WTC11 (cell line): ENCODE measurements at places on chromosomes 2 and 18. TPM values are rescaled to one million over a fixed set of nuclear protein-coding genes. Genes with fewer than 3 reads are reported as not detected.

The ITGA6 gene
- total RNA-seq, result 78.8 to 83.6 TPM (median 82.4 TPM) in 3 replicates

The UCN gene
- total RNA-seq, result 0.68 to 1.2 TPM (median 0.71 TPM) in 3 replicates

The KLHL29 gene
- 6.8 to 7.3 TPM (median 7.1 TPM) in 3 replicates for total RNA-seq

- no peak for DNase-seq
Observed at GRCh38 chr2:154455166-154455565, 243.3 kb upstream of the KCNJ3 start.

GRCh38 chr2:177506505-177506904 lies 113.9 kb downstream of the AGPS start:
- DNase-seq, result no peak

GRCh38 chr18:75439348-75439747 lies 11.8 kb upstream of the SMIM21 start:
- no peak for DNase-seq

DNA sequence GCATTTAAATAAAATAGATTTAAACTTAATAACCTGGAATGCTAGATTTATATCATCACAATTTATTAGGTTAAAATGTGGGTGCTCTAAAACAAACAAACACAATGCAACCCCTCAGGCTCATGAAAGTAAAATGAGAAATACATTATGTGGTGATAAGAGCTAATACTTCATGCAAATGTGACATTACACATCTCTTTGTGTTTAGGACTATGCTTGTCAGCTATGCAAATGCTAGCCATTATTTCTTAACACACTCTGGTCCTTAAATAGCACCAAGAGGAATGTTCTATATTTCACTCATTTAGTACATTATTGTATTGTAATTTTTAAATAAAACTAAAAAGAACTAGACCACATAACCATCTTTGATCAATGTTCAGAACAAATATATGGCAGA lies 627.6 kb downstream of the DPP10 start:
- no peak for DNase-seq

DNA sequence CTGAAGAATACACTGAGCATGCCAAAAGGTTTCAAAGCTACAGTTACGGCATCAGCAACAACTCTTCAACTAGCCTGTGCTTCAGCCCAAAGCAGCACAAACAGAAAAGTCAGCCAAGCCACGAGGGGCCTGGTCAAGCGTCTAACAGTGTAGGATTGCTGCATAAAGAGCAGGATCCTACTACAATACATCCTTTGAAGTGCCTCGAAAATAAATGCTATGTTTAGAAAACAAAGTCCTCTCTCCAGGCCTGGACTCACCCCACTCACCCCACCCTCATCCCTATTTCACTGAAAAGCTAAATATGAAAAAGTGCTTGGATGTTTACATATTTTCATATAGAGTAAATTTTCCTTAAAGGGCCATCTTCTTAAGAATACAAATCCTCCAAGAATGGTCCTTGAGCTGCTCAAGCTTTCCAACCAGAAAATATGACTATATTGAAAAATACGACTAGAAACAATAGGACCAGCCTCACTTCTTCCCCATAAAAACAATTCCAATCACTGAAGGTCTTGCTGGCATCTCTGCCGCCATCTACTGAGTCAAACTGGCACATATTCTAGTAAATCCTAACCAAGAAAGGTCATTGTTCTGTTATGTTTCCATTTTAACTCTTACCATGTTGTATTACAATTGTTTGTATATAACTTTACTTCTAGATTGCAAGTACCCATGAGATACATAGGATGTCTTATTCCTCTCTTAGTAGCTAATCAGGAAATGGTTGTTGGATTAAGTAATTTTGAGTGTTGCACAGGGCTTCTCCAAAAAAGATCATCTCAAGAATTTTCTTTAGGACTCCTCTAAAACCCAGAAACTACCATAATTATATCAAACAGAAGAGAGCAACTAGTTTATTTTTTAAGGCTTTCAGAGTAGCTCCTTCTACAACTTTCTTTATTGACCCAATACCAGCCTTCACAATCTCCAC lies 63.6 kb downstream of the CLHC1 start:
- DNase-seq, result no peak

- DNase-seq, result no peak
Observed at GRCh38 chr2:133790711-133791110, 222.4 kb upstream of the NCKAP5 start.

DNA sequence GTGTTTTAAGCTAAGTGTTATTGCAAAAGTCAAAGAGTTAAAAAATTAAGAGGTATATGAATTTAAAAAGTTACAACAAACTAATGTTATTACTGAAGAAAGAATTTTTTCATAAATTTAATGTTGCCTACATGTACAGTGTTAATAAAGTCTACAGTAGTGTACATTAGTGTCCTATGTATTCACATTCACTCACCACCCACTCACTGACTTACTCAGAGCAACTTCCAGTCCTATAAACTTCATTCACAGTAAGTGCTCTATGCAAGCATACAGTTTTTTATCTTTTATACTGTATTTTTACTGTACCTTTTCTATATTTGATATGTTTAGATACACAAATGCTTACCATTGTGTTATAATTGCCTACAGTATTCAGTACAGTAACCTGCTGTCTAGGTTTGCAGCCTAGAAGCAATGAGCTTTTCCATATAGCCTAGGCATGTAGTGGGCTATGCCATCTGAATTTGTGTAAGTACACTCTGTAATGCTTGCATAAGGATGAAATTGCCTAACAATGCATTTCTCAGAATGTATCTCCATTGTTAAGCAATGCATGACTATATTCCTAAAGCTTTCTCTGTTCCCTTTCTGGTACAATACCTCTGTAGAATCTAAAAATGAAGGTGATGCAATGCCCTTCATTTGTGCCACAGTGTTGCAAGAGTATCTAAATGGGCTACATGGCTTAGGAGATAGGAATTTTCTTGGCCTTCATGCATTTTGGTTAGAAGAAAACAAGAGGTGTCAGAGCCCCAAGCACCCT lies 370.8 kb upstream of the NT5C1B start:
- DNase-seq, result no peak

DNA sequence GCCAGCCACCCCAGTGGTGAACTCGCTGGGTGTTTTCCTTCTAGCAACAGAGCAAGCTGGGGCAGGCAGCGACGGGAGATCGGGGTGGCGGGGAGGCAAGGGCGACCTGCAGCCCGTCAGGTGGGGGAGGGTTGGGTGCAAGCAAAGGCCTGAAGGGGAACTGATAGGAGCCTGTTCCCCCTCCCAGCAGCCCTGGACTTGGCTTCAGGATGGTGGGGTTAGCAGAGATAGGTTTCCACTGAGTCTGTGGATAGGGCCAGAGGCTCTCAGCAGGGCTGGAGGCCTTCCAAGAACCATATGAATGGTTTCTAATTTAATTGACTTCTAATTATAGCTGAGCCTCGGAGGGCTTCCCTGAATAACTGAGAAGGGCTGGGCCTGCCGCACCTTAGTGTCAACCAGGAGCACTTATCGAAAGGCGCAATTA lies 55.3 kb downstream of the EDAR start:
- no peak for DNase-seq

- DNase-seq, result no peak
Observed at GRCh38 chr2:85246348-85246747, 81.4 kb downstream of the TGOLN2 start.

GRCh38 chr18:9974279-9974915 lies 60.6 kb downstream of the VAPA start:
- no peak for DNase-seq

DNA sequence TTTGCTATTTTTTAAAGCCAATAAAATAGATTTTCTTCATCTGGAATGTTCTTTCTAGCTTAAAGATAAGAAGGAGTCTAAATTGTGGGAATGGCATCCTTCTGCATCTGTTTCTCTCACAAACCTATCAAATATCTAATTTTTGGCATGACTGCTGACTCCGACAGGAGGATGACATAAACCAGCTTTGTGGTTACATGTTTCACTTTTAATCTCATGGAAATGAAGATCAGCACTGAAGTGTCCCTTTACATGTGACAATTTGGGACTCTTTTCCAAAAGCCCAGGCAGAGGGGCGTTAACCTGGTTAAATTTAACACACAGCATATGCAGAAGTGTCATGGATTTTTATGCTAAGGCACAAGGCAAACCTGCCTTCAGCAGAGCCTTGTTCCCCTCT lies 694.7 kb downstream of the ARHGAP15 start:
- no peak for DNase-seq

- no peak for DNase-seq
Observed at GRCh38 chr2:30481323-30481800, 34.3 kb downstream of the LCLAT1 start.

DNA sequence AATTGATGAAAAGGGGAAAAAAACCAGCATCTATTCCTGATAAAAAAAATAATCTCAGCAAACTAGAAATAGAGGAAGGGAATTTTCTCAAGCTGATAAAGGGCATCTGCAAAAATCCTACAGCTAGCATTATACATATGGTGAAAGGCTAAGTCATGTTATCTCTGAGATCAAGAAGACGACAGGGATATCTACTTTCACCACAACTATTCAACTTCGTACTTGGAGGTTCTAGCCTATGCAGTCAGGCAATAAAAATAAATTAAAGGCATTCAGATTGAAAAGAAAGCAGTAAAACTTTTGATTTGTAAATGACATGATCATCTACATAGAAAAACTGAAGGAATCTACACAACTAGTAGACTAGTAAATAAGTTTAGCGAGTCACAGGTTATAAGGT lies 58.2 kb downstream of the CAB39 start:
- no peak for DNase-seq
